ENCODE measurements at places on chromosomes 2 and 18.

GRCh38 chr2:108701806-108702205 lies 17.5 kb upstream of the RANBP2 start:
- no peak for DNase-seq

DNA sequence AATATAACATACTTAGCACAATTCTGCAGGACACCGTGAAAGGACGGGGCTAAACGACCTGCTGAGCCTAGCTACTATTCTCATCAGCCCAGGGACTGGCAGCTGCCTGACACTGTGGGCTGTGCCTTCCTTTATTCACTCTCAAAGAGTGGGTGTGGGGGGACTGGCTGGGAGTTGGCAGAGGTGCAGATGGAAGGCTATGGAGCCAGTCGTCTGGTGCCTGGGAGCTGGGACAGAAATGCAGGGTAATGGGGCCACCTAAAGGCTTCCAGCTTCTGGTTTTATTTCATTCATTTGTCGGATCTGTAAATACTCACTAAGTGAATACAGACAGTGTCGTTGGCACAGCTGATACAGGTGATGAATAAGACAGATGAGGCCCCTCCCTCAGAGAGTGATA lies 56.0 kb upstream of the NFU1 start:
- DNase-seq, result no peak

DNA sequence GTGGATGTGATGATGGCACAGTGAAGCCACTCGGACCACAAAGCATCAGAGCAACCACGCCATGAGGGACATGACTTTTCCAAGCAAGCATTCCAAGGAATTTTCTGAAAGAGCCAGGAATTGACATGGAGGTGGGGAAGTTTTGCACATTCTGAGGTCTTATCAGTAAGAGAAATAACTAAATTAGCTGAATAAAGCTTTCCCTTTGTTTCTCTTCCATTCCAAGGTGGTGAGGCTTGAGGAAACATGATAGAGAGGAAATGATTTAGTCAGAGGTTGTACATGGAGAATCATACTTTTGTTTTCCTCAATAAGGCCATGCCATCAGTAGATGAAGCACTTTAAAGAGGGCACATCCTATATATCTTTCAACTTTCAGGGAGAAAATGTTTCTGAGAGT lies 115.7 kb upstream of the MMADHC start:
- no peak for DNase-seq

GRCh38 chr2:133142087-133142486 lies 426.2 kb downstream of the NCKAP5 start:
- no peak for DNase-seq

DNA sequence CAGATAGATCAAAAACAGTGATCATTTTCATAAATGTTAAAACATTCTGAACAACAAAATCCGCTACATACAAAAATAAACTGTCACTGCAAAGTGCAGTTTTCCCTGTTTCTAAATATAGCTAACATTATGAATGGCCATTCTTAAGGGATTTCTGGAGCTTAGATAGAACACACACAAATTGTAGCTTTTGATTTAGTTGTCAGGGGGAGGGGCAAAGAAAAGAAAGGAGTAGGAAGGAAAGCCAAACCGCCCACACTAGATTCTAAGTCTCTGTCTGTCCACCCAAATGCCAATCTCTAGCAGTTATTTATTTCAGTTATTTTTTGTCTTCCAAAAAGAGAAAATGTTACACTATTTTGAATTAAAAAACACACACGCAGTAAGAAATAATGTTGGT lies 182.4 kb downstream of the CDH2 start:
- no peak for DNase-seq

- no peak for DNase-seq
Measured at GRCh38 chr18:42781298-42781815, 334.1 kb downstream of the RIT2 start.

- no peak for DNase-seq
Measured at GRCh38 chr2:26483957-26484565, 6.1 kb upstream of the OTOF start.

GRCh38 chr18:51724790-51725721 lies 527.6 kb upstream of the MEX3C start:
- no peak for DNase-seq

GRCh38 chr2:158202161-158202815 lies 100.6 kb downstream of the UPP2 start:
- no peak for DNase-seq

DNA sequence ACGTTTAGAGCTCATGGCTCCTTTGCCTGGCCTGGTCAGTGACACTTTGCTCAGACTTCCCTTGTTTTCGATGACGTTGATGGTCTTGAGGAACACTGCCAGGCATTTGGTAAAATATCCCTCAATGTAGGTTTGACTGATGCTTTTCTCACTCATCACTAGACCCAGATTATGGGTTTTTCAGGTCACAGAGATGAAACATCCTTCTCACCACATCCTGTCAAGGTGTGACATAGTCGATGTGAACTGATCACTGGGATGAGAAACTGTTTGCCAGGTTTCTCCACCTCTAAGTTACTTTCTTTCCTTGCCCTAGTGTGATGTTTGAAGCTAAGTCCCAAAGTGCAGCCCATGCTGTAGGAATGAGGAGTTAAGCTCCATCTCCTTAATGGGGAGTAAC lies 81.5 kb downstream of the AFF3 start:
- no peak for DNase-seq

DNA sequence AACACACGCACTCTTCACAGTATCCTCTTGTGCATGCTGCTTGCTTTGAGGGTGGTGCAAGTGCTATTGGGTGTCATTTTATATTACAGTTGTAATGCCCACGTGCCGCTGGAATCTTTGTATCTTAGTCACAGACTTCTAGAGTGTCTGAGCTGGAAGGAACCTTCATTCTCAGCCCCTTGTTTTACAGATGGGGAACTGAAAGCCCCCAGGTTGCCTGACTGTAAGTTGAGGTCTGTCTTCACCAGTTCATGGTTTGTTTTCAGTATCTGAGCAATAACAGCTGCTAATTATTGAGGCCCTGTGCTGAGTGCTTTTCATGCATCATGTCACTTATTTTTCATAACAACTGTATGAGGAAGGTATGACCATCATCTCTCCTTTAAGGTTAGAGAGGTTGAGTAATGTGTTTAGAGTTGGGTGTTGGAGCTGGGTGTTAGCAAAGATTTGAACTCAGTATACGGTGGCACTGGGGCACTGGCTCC lies 77.0 kb downstream of the PRKCE start:
- no peak for DNase-seq

DNA sequence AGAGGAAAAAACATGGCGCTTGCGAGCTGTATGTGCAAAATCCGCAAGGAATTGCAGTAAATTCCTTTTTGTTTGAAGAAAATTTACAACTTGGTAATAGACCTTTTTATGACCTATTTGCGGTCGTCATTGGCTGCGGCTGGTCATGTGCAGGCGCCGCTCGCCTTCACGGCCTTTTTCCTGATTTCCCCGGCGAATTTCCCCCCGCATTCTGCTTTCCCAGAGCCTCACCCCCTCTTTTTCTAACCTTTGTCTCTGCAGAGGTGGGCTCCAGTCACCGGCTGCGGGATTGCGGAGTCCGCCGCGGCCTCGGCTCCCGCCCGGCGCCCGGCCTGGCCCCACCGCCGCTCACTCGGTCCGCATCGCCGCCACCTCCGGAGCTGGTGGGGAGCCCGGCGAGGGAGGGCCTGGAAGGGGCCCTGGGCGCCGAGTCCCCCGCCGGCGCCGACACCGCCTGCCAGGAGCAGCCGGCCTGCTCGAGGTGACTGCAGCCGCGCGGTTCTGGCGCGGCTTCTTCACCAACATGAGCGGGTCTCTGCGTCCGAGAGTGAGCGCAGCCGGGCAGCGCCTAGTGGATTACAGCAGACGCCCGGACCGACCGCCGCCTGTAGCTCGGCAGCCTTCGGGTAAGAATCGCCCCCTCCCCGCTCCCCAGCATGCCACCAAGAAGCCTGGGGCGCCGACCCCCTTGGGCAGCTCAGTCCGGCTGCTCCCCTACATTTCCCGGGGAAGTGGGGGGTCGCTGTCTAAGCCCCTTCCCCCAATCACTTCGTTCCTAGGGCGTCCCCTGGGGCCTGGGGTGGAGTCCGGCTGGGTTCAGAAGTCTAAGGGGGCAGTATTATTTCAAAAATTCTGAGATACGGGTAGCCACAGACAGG lies 7.1 kb downstream of the HOXD8 start:
- no peak for DNase-seq

- DNase-seq, result no peak
Measured at GRCh38 chr2:37670378-37671008, 949 bp downstream of the CDC42EP3 start.

GRCh38 chr2:126893606-126894005 lies 5.1 kb upstream of the TEX51 start:
- no peak for DNase-seq

DNA sequence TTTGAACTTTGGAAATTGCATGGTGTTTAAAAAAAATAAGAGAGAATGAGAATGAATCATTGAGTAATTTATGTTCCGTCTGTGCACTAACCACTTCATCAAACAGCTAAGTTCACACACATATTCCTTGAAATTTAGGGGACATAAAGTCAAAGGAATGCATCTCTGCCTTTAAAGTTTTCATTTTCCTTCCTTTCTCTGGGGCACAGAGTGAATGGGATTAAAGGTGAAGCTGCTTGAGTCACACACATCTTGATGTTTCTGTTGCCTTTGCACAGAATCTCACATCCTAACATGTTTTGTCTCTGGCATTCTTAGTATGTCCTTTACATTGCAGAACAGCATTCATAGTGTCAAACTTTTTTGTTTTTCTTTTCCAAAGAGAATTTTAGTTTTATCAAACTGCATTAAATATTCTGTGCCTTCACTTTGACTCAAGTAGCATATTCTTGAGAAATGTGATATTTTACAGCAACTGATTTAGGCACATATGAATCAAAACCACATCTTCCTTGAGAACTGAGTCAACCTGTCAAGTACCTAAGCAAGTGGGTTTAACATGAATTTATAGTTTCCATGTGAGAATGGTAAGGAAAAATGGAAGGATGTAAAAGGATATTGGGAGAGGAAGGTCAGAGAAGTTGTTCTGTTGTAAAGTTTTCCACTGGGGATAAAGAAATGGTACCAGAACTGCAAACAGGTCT lies 169.1 kb upstream of the THUMPD2 start:
- DNase-seq, result peak; percentile 42

- DNase-seq, result no peak
Measured at GRCh38 chr2:191355170-191355758, 110.1 kb downstream of the MYO1B start.

GRCh38 chr18:35514283-35514682 lies 16.5 kb upstream of the INO80C start:
- DNase-seq, result no peak

- no peak for DNase-seq
Measured at GRCh38 chr2:160906878-160907277, 253.3 kb upstream of the TANK start.

- no peak for DNase-seq
Measured at GRCh38 chr2:219230059-219230540, 494 bp downstream of the ANKZF1 start.

DNA sequence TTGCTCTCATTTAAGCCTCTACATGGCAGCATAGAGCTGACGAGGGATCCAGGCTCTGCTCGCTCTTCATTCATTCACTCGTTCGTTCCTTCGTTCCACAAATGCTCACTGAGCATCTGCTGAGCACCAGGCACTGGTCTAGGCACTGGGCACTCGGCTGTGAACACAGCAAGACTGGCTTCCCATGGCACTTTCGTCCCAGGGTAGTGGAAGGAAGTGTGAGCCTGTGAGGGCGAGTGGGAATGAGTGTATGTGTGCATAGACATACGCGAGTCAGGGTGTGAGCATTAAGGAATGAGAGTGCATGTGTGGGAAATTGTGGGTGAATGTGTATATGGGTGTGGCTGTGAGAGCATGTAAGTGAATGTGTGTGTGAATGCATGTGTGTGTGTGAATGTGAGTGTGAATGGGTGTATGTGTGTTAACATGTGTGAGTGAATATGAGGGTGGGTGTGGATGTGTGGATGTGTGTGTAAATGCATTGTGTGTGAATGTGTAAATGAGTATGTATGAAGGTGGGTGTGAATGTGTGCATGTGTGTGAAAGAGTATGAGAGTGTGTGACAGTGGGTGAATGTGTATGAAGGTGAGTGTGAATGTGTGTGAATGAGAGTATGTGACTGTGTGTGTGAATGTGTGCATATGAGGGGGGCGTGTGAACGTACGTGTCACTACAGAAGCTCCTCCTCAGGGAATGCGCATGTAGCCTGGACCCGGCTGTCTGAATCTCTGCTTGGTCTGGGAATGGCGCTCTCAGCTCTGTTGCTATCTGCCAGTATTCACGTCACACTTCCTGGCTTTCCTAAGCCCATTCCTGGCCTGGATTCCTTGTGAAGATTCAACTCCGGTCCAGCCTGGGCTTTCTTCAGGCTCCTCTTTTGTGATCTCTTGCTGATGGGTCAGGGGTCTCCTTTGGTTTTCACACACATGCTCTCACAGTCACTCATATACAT lies 28.8 kb downstream of the SNORC start:
- no peak for DNase-seq

- DNase-seq, result no peak
Measured at GRCh38 chr2:37654932-37655841, 16.3 kb downstream of the CDC42EP3 start.

- DNase-seq, result no peak
Measured at GRCh38 chr2:47021301-47022009, 105.8 kb upstream of the MCFD2 start.

GRCh38 chr2:212426637-212427412 lies 111.8 kb downstream of the ERBB4 start:
- DNase-seq, result no peak

DNA sequence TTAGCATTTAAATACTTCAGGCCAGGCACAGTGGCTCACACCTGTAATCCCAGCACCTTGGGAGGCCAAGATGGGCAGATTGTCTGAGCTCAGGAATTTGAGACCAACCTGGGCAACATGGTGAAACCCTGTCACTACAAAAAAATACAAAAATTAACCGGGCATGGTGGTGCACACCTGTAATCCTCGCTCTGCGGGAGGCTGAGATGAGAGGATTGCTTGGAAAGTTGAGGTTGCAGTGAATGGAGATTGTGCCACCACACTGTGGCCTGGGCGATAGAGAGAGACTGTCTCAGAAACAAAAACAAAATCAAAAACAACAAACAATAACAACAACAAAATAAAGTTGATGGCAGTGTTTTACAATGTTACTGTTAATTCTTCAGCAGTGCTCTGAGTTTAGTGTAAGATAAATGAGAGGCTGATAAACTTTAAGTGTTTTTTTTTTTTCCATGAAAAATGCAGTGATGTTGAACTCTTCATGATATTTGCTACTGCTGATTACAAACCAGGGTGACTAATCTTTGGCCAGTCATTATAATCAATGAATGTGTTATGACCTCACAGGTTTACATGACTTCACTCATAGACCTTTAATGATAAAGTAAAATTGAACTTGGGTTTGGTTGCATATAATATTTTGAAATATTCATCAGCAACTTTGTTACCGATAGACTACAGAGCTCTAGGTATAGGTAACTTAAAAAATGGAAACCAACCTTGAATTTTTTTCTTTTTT lies 2.5 kb downstream of the ITGAV start:
- no peak for DNase-seq

DNA sequence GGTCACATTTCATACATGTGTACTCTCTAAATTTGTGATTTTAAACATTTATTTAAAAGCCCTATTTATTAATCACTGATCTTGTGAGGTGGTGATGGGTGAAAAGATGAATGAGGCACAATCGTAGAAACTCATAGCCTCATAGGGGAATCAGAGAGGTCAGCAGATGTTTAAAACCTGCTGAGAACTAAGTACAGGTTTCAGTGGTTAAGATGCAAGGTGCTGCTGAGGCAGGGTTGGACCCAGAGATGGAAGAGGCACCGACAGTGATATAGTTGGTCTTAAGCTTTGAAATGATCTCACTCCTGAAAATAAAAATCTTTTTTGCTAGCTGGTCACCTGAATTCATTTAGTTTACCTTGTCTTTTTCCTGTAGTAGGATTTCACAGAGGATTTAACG lies 49.6 kb downstream of the LINC00305 start:
- DNase-seq, result no peak

- DNase-seq, result no peak
Measured at GRCh38 chr2:135980434-135981079, 4.9 kb downstream of the DARS1 start.

Measured in BJ (cell line).